Fibroblast of gingiva (primary cell): ENCODE measurements at places on chromosomes 2 and 18.
A peak's percentile ranks its signal among the peaks of the same experiment; 100 is the strongest.

GRCh38 chr2:33291278-33292013, 185.0 kb upstream of the RASGRP3 start:
- DNase-seq, result peak; percentile 81

DNA sequence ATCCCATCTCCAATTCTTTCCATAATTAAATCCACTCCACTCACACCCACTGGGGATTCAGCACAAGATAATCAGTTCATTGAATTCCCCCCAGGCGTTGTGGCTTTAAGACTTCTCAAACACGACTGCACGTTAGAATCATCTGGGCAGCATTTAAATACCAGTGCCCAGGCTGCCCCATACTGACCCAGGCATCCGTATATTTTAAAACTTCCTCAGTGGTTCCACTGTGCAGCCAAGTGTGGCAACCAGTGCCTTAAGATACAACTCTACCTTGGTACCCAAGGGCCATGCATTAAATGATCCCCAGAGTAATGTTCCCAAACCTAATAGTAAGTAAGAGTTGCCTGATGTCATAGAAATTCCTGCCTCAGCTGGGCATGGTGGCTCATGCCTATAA, 54.3 kb upstream of the BZW1 start:
- no peak for DNase-seq

DNA sequence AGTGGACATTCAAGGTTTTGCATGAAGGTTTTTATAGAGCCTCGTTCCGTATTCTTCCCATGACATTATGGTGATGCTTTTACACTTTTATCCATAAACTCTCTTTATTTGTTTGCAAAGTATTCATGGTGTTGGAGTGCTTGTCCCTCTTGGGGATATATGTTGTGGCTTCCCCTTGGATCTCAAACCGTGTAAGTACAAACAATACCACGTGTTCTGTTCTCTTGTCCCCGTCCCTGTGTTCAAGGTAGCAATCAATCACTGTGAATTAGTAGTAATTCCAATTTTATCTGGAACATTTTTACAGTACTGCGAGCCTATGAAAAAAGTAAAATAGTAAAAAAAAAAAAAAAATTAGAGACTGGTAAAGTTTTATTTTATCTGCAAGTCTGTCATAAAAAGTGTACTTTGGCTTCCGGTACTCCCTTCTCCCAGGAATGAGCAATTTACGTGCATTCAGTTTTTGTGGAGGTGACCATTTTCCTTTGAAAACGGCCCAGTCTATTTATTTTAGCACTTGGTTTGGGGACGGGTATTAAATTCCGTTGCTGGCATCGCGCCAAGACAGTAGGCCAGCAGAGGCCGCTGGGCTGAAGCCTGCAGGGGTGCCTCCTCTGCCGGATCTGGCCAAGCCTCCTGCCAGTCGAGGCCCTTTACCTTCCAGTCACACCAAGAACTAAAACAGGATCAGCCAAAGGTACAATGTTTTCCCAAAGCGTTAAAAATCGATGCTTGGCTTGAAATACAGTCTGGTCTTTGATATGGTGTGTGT, 175.7 kb downstream of the SOCS6 start:
- peak; percentile 45 for DNase-seq

DNA sequence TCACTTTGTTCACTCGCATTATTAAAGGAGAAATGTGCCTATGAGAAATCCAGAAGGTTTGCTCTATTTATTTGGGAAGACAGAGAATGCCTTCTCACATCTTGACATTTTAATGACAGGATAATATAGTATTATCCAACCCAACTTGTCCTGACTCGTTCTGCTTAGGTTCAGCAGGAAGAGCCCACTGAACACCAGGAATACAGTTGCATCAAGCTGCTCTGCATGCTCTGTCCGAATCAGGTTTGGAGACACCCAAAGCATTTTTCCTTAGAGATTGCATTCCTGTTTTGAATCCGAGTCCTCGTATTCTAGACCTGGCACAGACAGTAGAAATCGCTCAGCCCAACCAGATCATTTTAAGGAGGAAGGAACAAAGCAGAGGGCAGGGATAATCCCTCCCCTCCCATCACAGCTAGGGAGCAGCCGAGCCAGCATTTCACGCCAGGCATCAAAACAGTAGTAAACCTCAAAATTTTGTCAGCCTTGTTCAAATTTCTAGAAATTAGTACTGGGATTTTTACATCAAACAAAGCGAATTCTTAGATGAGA, 837.4 kb upstream of the ID2 start:
- DNase-seq, result peak; percentile 31

- no peak for DNase-seq
These were observed 232.1 kb upstream of the COPS8 start for GRCh38 chr2:236853585-236854051.

DNA sequence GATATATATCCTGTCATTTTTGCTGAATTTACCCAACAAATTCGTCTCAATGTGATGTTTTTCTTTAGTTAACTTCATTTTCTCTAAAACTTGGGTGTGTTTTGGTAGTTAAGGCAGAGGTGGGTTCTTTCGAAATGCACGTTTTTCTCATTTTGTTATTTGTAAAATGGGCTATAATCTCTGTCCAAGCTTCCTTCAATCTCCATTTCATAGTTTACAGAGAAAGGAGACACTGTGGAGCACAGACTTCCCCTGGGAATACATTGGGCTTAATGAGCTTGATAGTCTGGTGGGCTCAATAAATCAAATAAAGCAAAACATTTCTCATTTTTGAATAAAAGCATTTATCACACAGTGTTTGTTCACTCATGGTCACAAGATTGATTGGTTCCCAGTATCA, 145.1 kb downstream of the AGPS start:
- DNase-seq, result no peak

- DNase-seq, result no peak
These were observed 460.4 kb downstream of the MBD2 start for GRCh38 chr18:53764086-53764485.

- DNase-seq, result peak; percentile 18
These were observed 75.0 kb upstream of the RBM44 start for GRCh38 chr2:237723602-237724001.

GRCh38 chr18:54852780-54853675, 24.8 kb downstream of the RAB27B start:
- DNase-seq, result no peak

- DNase-seq, result no peak
These were observed 69.2 kb downstream of the LONRF2 start for GRCh38 chr2:100252811-100253698.

DNA sequence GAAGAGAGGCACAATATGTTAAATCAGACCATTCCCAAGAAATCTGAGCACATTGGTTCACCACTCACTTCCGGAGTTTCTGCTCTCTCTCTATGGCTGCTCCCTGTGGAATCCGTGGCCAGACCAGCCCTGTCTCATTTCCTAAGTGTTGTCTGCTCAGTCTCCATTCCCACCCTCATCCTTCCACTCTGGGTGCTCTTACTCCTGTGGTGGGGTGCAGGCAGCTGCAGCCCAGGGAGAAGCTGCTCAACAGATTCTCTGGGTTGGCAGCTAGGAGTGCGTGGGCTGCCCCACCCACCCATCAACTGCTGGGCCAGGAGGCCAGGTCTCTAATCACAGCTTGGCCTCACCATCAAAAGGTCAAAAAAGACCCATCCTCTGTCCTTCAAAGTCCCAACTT, 98.3 kb downstream of the ARL4C start:
- no peak for DNase-seq

- DNase-seq, result no peak
These were observed 35.0 kb downstream of the CYP27C1 start for GRCh38 chr2:127185093-127185492.

GRCh38 chr2:24742730-24743129, 50.5 kb downstream of the PTRHD1 start:
- DNase-seq, result no peak

- DNase-seq, result no peak
These were observed 227.5 kb downstream of the TTC32 start for GRCh38 chr2:19674051-19675002.

DNA sequence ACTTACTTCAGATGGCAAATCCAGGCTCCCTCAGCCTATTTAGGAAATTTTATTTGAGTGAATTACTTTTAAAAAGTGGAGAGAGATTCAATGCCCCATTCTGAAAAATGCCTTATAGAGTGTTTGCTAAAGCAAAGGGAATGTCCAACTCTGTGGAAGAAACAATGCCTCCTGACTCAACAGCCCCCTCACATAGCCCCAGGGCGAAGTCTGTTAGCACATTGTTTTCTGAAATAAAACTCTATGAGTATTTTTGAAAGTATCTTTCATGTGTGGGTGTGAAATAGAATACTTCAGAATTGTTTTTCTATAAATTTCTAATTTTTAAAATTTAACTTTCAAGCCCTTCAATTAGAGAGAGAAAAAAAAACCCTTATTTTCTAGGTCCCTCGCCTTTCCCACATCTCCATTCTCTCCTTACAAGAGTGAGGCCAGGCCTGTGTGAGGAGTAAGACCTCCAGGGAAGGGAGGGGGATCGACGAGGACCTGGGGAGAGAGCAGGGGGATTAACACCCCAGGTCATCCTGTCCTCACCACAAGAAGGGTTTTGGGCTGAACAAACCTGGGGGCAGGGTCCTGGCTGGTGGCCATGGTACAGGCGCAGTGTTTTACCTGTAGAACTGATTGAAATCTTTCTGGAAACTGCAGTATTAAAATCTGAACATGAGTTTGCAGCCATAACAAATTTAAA, 141.4 kb downstream of the SNTG2 start:
- no peak for DNase-seq

DNA sequence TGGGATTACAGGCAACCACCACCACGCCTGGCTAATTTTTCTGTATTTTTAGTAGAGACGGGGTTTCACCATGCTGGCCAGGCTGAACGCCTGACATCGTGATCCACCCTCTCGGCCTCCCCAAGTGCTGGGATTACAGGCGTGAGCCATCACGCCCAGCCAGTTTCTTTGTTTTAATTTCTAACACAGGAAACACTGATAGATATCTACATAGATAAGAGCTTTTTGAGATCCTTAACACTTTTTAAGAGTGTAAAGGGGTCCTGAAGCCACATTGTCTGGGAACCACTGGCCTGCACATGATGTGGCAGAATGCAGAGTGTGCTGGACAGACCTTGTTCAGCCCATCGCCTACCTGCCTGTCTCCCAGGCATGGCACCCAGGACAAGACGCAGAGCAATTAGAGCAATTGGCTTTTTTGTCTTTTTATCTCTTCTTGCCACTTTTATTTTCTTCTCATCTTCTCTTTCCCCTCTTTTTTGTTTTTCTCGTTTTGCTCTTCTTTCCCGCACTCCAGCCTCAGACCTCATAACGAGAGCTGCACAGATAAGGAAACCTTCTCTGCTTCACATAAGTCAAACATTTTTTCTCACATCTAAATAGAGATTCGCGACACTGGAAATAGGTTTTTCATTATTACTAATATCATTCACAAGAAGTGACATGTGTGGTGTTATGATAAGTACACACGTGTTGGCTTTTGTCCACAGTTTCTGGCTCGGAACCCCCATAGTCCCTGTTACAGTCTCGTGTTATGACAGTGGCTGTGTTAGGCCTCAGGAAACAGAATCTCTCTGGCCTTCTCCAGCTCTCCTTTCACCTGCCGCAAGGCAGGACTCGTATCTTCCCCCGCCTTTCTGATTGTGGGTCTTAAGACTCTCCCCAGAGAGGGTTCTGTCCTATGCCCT, 25.2 kb upstream of the GPR55 start:
- no peak for DNase-seq

DNA sequence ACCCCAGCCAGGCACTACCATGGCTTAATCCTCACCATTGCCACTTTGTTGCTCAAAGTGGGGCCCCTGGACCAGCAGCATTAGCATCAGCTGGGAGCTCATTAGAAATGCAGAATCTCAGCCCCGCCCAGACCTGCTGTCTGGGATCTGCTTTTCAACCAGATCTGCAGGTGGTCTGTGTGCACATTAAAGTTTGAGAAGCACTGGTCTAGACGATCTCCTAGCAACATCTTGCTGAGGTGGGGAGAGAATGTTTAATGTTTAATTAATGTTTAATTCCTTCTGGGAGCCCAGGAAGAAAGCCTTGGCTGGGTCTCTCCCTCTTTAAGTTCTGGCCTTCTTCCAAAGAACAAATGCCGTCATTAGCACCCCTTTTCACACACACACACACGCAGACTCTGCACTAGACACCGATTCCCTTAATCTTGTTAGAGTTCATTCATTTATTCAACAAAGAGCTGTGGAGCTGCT, 53.7 kb downstream of the EDAR start:
- no peak for DNase-seq

DNA sequence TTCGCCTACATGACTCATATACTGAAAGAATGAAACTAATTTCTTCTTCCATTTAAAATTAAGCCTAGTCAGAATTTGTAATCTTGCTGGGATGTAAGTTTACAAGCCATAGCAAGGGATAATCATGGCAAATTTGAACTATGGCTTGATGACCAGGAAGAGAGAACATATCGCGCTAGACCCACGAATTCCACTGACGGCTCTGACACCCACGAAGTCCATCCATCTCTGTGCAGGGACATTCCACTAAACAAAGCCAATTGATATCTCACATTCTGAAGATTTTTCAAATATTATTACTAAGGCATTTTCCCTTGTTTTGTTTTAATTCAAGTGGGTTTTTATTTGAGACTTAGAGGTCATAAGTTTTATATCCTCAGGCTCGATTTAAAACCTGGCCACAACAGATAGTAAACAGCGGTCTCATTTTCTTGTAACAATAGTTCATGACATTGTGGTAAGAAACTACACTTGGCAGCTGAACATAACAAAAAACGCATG, 113.0 kb downstream of the QPCT start:
- peak; percentile 29 for DNase-seq

DNA sequence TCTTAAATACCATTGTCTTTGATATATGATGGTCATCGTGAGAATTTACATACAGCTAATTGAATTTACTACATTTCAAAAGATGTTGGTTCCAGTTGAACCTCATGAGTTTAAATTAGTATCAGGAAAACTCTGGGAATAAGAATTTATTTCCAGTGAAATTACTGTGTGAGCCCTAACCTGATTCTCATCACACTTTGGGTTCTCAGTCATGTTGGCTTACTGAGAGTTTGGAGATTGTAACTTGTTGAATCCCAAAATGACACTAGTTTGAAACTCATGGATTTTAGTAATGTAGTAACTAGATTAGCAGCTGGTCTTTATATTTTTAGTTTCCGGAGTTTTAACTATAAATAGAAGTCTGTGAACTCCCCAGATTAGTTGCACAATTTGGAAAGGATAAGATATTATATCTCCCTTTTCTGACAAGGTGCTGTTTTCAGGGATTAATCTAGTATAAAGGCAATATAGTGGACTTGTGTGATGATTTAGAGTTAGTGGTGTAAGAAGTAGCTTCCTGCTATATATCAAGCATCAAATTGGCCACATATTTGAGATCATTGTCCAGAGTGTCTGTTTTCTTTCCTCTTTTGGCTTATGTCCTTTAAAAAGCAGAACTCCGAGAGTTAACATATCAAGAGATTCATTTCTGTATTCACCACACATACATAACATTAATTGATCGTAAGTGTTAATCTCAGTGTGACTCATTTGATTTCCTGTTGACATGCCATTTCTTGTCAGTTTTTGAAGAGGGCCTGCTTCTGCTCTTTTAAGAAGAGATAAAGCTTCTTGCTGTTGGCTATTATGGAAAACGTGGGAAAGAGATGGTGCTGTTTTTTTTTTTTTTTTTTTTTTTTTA, 15.7 kb downstream of the NDUFV2 start:
- no peak for DNase-seq

GRCh38 chr2:2271469-2271941, 59.6 kb downstream of the MYT1L start:
- DNase-seq, result no peak

- DNase-seq, result peak; percentile 76
These were observed 6.2 kb downstream of the COLEC12 start for GRCh38 chr18:493986-494983.
